Central memory CD4-positive, alpha-beta T cell (primary cell): ENCODE measurements at places on chromosomes 3 and 15.

DNA sequence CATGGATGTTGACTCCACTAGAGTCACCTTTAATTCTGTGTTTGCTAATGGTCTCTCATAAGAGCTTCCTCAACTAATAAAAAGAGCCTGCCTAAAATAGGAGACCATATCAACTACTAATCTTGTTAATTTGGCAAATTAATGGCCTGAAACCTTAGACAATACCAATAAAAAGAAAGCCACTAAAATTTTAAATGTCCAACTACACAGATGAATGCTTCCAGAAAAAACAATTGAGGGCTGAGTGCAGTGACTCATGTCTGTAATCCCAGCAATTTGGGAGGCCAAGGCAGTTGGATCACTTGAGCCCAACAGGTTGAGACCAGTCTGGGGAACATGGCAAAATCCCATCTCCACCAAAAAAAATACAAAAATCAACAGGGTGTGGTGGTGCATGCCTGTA is 230.9 kb downstream of the NSUN3 start:
- no peak for DNase-seq

- DNase-seq: no peak
Measured at GRCh38 chr3:46996689-46997452, 17.4 kb downstream of the NBEAL2 start.

DNA sequence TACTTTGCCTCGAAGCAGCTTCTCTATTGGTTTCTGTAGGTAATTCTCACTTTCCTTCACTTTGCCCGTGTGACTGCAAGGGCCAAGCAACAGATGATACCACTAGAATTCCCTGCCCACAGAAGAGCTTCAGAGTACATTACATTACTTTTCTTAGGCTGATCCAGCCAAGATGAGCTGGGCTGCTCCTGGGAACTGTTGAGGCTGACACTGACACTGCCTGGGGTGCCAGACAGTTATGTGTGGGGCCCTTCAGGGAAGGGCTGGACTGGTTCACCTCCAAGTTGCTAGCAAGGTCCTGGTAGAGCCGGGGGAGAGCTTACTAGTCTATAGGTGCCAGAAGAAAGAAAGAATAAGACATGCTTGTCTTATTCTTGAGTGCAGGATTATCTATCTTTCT is 19.0 kb downstream of the GORASP1 start:
- DNase-seq: no peak

DNA sequence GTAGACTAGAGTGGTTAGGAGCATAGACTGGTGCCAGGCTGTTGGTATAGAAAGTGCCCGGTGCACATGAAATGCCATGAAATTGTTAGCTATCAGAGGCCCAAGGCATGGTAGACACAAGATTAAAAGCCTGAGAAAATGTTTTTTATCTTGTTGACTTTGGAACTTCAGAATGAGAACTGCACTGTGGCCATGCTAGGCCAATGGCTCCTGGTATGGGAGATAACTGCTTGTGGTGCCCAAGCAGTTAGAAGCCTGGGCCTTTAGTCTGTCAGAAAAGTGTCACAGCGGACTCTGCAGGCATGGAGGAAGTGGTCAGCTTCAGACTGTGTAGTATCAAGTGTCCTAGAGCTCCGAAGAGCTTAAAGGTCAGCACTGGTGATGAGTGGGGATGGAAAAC is 11.9 kb downstream of the FYCO1 start:
- no peak for DNase-seq

DNA sequence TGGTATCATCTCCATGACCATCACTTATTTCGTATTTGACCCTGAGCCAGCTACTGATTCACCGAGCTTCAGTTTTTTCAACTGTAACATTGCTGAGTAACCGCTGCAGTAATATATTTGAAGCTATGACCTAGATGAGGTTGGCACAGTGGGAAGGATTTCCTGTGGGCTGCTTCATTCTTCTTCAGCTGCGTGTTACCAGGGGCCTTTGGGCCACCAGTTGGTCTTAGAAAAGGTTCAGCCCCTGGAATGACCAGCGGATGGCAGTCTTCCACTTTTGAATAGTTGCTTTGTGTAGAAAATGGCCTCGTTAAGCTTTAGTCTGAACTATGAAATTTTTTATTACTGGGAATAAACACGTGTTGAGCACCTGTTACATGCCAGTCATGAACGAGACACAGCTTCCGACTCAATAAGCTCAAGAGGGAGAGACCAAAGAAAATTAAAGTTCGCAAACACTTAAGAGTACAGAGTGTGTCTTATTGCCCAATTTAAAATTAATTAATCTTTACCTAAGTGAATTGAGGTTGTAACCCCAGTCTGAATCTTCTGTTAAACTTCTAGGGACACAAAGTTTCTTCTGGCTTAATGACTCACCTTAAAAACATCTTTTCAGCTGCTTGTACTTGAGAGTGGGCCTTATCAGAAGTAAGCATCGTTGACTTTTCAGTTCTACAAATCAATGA is 57.6 kb upstream of the NR2E3 start:
- DNase-seq: no peak

DNA sequence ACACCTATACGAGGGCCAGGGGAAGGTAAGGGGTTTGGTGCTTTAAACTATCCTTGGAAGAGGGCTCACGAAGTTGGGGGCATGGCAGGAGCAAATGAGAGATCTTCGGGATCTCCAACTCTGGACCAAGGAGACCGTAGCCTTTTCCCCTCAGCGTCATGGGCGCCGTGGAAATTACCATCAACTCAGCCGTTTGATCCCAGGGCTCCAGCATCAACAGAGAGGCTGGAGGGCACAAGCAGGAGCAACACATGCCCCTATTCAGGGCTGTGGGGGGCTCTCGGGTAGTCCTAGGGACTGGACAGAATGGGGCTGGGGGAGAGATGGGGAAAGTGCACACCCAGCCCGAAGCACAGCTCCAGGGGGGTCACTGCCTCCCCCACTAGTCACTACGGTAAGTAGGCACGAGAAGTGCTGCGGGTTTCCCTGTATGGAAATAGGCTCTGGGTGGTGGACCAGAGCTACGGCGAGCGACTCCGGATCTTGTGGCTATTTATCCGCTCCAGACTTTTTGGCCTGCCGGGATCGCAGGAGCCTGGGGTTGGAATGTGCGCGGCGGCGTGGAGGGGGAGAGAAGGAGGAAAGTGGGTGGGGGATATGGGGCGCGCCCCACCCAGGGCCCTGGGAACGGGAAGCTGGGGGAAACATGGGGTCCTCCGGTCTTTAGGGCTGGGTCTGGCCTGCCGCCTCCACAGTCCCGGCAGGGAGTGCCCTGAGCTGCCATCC is 539 bp upstream of the LAMB2 start:
- DNase-seq: no peak

- no peak for DNase-seq
Measured at GRCh38 chr3:175664911-175665310, 805.8 kb downstream of the NAALADL2 start.

GRCh38 chr3:154844863-154845262 is 235.3 kb upstream of the MME start:
- DNase-seq: no peak

DNA sequence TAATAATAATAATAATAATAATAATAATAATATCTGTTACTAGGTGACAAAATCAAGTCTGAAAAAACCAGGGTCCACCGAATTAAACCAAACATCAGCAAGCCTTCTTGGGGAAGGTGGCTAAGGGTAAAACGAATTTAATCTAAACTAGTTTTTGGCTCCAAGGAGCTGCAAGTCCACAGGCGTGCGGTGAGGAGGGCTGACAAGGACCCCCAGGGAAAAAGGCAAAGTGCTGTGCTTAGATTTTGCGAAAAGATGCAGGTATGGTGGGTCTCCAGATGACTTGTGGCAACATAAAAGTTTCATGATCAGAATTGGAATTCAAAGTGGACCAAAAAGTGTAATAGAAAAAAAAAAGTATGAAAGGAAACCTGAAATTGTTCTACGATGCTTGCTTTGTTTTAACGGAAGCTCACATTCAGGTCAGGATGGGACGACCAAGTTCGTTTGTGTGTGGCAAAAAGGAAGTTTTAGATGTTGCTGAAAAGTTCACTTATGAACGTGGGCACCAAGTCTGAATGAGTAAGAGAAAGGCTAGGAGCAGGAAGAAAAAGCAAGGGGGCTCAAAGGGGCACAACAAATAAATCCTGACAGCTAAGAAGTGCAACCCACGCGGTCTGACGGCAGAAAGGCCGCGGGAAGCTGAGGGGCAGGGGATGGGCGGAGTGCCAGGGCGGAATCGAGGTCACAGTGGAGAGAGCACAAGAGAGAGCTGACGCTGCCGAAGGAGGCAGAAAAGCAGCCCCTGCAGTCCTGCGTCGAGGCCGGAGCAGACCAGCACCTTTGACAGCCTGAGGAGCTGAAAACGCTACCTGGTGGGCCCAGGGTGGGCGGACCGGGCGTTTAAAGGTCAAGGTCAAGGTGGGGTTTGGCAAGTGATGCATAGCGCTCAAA is 1.1 kb downstream of the WDR82 start:
- DNase-seq: peak; percentile 67

GRCh38 chr15:78740904-78741274 is 70.4 kb downstream of the ADAMTS7 start:
- no peak for DNase-seq

DNA sequence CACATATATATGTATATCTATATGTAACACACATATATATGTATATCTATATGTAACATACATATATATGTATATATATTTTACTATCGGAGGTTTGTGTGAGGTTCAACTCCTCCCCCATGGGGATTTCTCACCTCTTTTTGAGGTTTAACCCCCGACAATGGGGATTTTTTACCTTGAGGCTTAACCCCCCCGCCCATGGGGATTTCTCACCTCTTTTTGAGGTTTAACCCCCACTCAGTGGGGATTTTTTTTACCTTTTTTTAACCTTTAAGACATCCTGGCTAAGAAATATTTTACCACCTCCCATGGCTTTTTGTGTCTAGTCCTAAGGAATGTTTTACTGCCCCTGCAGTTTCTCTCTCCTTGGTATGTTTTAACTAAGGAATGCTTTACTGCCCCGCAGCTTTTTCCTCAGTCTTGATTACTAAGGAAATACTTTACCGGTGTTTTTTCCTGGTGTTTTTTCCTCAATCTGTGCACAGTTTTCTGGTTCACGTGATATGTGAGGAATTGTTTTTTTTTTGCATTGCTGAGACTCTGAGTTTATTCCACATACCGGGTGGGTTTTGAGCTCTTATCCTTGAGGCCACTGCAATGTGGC is 185.2 kb downstream of the KLF13 start:
- peak; percentile 62 for DNase-seq
